Vagina (tissue), 2 donors: ENCODE measurements at places on chromosomes 12 and 14. TPM values are rescaled to one million over a fixed set of nuclear protein-coding genes. Genes with fewer than 3 reads are reported as not detected.

DNA sequence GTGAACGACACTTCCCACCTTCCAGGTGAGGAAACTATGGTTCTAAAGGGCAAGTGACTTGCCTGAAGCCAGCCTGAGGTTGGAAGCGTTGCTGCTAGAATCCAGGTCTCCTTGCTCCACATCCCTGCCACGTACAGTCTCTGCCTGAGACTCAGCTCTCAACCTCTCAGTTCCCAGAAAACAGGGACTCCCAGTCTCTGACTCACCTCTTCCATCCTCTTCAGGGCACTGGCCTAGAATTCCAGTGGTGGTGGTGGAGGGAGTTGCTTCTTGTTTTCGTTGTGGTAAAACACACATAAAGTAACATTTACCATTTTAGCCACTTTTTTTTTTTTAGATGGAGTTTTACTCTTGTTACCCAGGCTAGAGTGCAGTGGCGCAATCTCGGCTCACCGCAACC is 7.3 kb downstream of the GPR68 start:
- H3K36me3 ChIP-seq = no peaks in the 10 kb centered on the region
- no peaks in the 10 kb centered on the region for H3K27me3 ChIP-seq
- no peak for DNase-seq
- H3K27ac ChIP-seq = no peak overlapping the region
- no peak overlapping the region for H3K4me3 ChIP-seq

The FOXN4 gene
- not detected for total RNA-seq

DNA sequence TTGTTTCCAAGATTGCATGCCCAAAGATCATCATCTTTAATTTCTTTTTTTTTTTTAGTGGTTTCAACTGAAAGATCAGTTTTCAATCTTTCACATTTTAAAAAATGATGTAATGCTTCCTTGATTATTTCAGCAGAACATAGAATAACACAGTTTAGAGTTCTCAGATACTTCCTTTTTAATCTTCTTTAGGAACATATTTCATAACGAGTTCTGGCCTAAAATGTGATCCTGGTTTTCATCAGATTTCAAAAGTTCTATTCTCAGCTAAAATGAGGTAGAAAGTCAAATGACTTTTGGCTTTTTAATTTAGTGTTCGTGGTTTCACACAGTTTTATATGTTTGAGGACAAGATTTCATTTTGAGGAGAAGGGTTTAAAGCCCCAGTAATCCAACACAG is 40.0 kb upstream of the NR1H4 start:
- H3K36me3 ChIP-seq = no peaks in the 10 kb centered on the region
- no peaks in the 10 kb centered on the region for H3K27me3 ChIP-seq
- H3K27ac ChIP-seq = no peak overlapping the region
- DNase-seq = no peak

GRCh38 chr14:75736845-75737485 is 75.9 kb downstream of the TTLL5 start:
- H3K27me3 ChIP-seq = no peaks in the 10 kb centered on the region
- no peak overlapping the region for H3K27ac ChIP-seq
- no peak for DNase-seq
- H3K36me3 ChIP-seq = no peaks in the 10 kb centered on the region
- no peak overlapping the region for H3K4me3 ChIP-seq
- no peaks in the 10 kb centered on the region for H3K4me1 ChIP-seq
